Caudate nucleus (tissue), 63 donors: ENCODE measurements at places on chromosomes 7 and 10.

GRCh38 chr7:69412331-69413146 lies 185.7 kb upstream of the AUTS2 start:
- DNase-seq: no peak

DNA sequence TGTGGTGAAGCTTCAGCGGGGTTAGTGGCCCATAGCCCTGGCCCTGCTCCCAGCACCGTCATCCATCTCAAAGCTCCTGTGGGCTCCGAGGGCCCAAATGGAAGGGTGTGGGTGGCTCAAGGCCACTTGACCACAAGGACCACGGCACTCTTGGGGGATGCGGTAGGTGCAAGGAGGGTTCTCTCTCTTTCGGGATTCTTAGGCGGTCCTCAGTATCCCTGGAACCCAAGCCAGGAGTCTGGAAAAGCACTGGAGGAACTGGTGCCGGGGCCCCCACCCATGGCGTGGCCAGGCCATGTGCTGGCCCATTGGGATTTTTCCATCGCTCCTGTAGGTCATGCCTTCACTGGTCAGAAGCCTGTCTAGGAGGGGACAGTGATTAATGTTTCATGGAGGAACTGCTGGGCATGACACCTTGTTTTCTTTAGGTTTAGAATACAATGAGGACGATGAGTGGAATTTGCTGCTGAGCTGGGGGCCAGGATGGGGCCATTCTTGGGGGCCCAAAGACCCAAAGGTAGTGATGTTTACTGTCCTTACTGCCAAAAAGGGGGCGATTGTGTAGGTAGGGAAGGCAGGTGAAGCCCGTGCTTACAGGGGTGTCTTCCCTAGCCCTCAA lies 16.7 kb downstream of the AQP1 start:
- DNase-seq: no peak

- DNase-seq: no peak
These were observed 84.1 kb downstream of the GNAI1 start for GRCh38 chr7:80218723-80219122.

GRCh38 chr10:21194510-21194993 lies 297.4 kb upstream of the NEBL start:
- no peak for DNase-seq

DNA sequence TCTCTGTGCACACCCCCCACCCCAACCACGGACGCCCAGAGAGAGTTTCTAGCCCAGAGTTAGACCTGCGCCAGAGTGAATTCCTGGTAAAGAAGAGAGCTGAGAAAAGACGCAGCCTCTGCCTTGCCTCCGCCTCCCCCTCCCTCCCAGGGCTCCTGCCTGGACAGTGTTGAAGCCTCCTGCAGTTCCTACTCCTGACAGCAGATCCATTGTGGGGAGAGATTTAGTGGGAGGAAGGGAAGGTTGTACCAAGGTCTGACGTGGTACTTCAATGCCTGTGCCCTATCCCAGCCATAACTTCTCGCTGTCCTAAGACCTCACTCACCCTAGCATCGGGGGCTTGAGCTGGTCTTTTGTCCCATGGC lies 952 bp downstream of the SRRM3 start:
- DNase-seq: no peak

- no peak for DNase-seq
These were observed 9.3 kb upstream of the JCAD start for GRCh38 chr10:30068492-30069223.

DNA sequence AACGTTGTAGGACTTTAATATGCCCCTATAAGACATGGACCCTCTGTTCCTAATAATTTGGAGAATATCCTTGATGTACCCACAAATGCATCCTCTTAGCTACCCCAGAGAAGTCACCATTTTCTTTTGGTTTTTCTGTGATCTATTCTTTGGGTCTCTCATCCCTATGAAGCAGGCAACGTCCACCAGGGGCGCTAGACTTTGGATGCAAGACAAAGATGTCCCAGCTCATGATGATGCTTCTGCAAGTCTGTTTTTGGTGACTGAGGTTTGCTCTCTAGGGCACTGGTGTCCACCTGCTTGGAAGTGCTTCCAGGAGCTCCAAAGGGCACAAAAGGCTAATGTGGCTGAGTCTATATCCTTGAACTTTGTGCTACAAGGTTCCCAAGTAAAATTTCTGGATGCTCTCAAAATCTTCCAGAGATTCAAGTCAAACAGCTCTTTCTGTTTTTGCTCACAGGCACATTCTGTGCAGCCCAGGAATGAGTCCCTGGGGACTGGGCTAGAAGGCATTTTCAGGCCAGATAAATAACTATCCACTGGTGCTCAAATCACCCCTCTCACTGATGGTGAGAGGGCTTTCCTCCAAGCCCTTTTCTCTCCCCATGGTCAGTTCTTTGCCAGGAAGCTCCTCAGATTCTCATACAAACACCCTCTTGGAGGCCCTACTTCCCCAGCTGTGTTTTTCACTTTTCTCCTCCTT lies 166.4 kb downstream of the C7orf25 start:
- no peak for DNase-seq

DNA sequence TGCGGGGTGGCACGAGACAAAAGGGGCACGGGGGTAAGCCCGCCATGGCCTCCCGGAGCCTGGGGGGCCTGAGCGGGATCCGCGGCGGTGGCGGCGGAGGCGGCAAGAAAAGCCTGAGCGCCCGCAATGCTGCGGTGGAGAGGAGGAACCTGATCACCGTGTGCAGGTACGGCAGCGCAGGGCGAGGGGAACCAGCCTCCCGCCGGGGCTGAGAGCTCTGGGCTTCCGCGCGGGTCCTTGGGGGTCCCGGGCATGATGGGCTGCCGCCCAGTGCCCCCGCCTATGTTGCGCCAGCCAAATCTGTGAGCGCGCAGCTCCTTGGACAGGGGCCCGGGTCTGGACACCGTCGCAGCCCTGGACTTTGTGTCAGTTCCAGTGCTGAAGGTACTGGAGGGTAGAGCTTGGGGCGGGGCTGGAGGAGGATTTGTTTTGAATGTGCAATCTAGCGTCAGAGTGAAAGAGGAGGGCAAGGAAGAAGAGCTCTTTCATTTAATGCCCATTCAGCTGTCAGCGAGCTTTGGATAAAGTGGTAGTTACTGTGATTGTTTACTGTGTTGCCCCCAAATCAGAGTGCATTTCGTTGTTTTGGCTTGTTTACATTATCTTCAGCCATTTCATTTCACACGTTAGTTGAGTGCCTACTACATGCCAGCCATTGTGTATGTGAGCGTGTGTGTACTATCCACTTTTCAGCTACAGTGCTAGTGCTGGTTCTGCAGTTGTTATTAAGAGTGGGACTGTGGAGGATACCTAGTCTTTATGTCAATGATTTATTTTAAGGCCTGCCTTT lies 777 bp downstream of the RUNDC3B start:
- DNase-seq: no peak

GRCh38 chr7:155991470-155991869 lies 179.2 kb upstream of the SHH start:
- DNase-seq: no peak

DNA sequence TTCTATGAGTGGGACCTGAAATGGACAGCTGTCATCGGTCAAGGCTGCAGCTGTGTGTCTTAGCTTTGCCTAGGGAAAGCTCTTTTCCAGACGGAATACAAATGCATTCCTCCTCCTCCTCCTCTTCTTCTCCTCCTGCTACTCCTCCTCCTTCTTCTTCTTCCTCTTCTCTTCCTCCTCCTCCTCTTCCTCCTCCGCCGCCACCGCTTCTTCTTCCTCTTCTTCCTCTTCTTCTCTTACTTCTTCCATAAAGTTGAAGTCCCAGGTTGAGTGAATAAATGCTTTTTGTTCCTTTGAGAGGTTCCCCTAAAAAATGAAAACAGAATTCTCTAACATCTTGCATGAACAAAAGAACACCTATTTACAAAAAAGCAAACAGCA lies 28.7 kb downstream of the KLF6 start:
- DNase-seq: no peak

DNA sequence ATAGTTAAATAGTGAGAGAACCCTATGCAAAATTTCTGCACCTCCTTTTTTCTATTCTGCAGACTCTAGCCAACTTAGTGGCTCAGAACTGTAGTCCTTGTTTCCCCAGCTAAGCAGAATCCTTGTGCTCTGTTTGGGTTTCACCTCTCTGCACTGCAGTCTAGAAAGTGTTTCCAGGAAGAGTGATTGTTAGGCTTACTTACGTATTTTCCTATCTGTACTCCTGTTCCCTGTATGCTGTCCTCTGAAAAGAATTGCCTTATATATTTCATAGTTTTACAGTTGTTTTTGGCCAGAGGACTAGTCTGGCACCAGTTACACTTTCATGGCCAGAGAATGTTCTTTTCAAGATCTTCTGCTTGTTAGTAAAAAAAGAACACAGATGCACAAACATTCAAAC lies 154.6 kb upstream of the POT1 start:
- no peak for DNase-seq

DNA sequence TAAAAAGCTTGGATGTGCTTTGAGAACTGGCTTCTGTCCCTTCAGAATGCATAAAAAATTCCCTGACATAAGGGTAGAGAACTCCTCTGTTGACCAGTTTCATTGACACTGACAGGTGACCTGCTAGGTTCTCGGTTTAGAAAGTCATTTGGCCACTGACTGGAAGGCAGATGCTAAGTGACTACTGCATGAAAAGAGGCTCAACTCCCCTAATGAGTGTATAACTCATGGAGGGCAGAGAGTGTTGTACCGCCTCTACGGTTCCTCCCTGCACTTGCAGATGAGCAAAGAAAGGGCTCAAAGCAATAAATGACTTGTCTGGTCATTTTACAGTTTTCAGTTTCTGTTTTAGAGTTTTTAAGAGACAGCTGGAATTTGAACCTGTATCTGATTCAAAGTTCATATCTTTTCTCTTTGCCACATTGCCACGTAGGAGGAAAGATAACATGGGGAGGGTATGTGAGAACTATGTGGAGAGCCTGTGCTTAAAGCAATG lies 2.9 kb upstream of the FGL2 start:
- DNase-seq: no peak

DNA sequence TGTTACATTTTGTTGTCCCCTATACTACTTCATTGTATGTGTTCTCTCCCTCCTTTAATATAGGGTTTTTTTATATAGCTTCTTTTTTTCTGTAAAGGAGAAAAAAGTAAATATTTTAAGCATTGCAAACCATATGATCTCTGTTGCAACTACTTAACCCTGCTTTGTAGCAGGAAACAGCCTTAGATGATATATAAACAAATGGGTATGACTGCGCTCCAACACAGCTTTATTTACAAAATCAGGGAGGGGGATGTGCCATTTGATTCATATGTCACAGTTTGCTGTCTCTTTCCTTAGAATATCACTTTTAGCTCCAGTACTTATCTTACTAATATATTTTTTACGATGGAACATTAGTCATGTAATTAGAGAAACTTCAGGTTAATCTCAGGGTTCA lies 155.2 kb upstream of the GNAI1 start:
- no peak for DNase-seq

- no peak for DNase-seq
These were observed 6.4 kb upstream of the CYP3A4 start for GRCh38 chr7:99790407-99790806.

DNA sequence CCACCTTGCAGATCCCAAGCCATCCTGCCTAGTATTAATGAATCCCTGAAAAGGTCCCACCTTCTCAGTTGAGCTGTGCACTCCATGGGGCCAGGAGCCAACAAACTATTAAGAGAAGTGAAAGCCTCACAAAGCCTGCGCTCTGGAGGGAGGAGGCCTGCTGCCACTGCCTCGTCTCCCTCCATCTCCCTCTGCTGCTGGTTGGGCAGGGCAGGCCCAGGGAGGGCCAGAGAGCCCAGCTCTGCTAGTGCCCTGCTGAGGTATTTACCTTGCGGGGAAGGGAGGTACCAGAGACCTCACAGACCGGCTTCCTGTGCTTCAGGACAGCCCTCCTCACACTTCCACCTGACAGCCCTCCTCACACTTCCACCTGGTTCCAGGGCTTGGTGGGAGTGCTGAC lies 171.5 kb downstream of the SH3PXD2A start:
- DNase-seq: no peak

DNA sequence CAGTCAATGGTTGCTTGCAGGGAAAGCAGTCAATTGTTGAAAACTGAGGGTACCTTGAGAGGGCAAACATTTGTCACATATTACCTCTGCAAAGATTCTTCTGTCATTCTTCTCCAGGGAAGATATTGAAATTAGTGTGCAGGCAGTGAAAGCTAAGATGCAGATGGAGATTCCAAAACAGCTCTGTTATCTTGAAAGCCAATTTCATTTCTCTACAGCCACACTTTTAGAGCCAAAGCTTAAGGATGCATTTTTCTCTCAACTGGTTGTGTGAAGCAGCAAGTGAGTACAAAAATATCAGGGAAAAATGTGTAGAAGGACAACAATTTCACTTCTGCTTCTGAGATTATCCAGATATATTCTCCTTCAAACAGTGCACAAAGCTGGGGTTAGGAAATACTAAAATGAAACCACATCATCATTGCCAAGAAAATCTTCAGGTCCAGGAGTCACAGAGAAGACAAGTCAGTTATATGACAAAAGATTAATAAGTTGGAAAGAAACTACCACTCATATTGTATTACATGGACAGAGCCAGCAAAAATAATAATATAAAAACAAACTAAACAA lies 16.3 kb downstream of the SGMS1 start:
- DNase-seq: no peak

DNA sequence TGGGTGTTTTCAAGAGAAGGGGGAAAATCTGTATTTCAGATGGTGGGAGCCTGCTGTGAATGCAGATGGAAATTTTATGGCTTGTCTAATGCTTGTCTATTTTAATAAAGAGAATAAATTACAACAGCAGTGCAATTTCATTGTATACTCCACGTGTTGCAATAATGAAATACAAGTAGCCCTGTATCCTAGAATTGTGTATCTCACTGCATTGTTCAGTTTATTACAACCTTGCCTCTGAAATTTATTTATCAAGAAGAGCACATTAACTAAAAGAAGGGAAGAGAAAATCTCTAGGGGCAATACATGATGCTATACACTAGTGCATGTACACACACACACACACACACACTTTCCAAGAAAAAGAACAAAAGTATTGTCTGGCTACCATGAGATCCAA lies 21.8 kb downstream of the ANK3 start:
- DNase-seq: no peak

- DNase-seq: no peak
These were observed 2.5 kb upstream of the BTRC start for GRCh38 chr10:101351477-101351876.

GRCh38 chr7:107934991-107935770 lies 44.2 kb downstream of the DLD start:
- DNase-seq: no peak

DNA sequence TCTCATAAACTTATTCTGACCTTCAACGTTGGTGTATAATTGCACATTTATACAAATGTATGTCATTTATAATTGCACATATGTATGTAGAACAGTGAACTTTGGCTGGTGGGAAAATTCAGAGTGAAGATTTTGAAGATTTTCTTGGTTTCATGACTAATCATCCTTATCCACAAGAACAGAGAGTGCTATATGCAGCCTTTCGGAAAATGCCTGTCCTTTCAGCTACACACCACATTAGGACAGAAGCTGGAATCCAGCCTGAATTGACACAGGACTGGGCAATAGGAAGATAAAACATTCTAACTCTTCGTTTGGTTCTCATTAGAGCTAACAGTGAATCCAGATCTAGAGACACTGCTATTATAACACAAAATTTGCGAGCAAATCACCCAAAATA lies 166.2 kb downstream of the PDE1C start:
- no peak for DNase-seq

GRCh38 chr10:111874576-111874975 lies 309.0 kb downstream of the GPAM start:
- no peak for DNase-seq

GRCh38 chr10:34078745-34079470 lies 736.2 kb downstream of the PARD3 start:
- no peak for DNase-seq
